ENCODE measurements at places on chromosomes 3 and 15.

- peak; percentile 40 for DNase-seq
- no peak overlapping the region for H3K27ac ChIP-seq
- peaks cover 7% of the 10 kb centered on the region for H3K4me1 ChIP-seq
- no peaks in the 10 kb centered on the region for H3K36me3 ChIP-seq
- H3K27me3 ChIP-seq, result peaks cover 67% of the 10 kb centered on the region
Measured at GRCh38 chr15:68578175-68578979, 416 bp upstream of the CORO2B start.

GRCh38 chr3:10532939-10533736, 27.8 kb upstream of the ATP2B2 start:
- no peaks in the 10 kb centered on the region for H3K36me3 ChIP-seq
- DNase-seq, result no peak
- peaks cover 14% of the 10 kb centered on the region for H3K27me3 ChIP-seq
- no peak overlapping the region for H3K27ac ChIP-seq
- no peaks in the 10 kb centered on the region for H3K4me1 ChIP-seq

DNA sequence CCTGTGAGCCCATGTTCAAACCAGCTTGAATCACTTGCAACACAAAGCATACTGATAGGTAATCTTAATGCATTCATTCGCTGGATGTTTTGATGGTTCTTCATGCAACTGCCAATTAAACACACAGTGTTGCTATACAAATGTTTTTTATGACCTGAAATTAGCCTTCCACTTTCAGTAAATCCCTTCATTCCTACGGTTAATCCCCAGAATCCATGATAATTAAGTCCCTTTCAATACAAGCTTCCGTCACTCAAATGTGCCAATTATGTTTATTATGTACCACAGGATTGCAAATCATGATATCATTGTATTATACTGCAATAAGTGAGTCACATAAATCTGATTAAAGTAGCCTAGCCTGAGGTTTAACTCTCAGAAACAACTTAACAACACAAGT, 14.5 kb upstream of the LYZL4 start:
- no peak overlapping the region for H3K27ac ChIP-seq
- no peaks in the 10 kb centered on the region for H3K27me3 ChIP-seq
- no peak for DNase-seq
- no peak overlapping the region for H3K4me3 ChIP-seq

DNA sequence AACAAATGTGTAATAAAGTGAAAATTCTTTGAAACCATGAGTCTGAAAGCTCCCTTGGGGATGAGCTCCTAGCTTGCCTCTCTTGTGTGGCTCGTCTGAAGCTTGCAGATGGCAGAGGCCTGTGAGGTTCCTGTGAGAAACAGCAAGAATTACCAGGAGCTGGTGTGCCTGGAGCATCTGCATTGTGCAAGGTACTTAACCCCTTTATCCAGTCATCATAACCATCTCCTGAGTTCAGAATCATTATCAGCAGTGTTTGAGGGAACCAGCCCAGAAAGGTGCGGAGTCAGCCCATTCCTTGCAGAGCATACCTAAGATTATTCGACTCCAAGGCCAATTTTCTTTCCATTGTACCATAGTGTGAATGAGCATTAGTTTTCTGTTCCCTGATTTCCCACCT, 51.7 kb upstream of the TRA2B start:
- no peaks in the 10 kb centered on the region for H3K36me3 ChIP-seq
- H3K27me3 ChIP-seq, result peaks cover under 1% of the 10 kb centered on the region
- H3K27ac ChIP-seq, result no peak overlapping the region
- no peaks in the 10 kb centered on the region for H3K4me1 ChIP-seq
- H3K4me3 ChIP-seq, result no peak overlapping the region

DNA sequence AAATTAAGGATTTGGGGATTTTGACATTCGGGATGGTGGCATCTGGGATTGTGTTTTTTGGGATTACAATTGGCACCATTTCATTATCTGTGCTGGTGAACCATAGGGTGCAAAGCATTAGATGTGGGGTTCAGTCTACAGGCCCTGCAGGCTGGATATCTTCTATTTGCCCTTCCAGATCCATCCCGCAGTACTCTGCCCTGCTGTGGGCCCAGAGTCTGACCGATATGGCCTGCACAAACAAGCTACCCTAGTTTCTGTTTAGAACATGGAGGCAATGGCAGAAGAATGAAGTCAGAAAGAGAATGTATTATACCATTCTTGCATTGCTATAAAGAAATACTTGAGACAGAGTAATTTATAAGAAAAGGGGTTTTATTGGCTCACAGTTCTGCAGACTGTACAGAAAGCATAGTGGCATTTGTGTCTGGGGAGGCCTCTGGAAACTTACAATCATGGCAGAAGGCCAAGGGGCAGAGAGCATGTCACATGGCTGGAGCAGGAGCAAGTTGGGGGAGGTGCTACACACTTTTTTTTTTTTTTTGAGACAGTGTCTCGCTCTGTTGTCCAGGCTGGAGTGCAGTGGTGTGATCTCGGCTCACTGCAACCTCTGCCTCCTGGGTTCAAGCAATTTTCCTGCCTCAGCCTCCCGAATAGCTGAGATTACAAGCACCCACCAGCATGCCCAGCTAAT, 93.7 kb downstream of the NCEH1 start:
- H3K4me1 ChIP-seq, result peaks cover 13% of the 10 kb centered on the region
- H3K27me3 ChIP-seq, result no peaks in the 10 kb centered on the region
- H3K4me3 ChIP-seq, result no peak overlapping the region
- H3K36me3 ChIP-seq, result no peaks in the 10 kb centered on the region
- no peak for DNase-seq

GRCh38 chr15:72289597-72290325, 17.4 kb upstream of the PARP6 start:
- H3K27ac ChIP-seq, result no peak overlapping the region
- no peaks in the 10 kb centered on the region for H3K27me3 ChIP-seq
- no peaks in the 10 kb centered on the region for H3K36me3 ChIP-seq
- DNase-seq, result no peak

DNA sequence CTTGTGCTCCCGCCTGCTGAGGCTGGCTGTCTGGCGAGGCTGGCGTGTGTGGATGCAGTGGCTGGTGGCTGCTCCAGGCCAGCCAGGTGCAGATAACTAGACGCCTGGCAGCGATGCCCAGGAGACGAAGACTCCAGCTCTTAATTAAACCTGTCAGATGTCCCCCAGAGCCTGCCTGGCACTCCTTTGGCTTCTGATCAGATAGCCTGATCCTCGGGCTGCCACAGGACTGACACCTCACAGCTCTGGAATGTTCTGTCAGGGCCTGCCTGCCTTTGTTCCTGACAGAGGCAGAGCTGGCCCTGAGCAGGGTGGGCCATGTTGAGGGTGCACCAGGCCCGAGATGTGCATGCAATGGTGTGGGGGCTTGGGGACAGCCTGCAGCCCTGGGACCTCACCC, 36.5 kb downstream of the PLXNA1 start:
- no peak for DNase-seq
- H3K36me3 ChIP-seq, result no peaks in the 10 kb centered on the region
- no peak overlapping the region for H3K27ac ChIP-seq
- H3K4me3 ChIP-seq, result no peak overlapping the region

DNA sequence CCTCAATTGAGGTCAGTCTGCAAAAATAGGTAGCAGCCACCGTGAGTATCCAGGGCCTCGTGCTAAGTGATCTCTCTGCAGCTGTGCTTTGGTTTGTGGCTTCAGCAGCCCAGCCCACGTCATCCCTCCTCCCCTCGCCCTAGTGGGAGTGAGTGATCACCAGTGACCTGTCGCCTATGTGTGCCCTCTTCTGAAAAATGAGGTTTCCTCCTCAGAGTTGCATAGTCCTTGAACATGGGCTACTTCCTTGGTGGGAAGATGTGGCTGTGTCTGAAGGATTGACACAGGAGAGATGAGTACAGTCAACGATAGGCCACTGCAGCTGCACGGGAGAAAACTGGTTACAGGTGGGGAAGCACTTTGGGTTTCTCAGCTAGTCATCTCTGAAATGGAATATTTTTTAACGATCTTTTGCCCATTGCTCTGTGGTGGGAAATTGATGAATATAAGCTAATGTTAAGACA, 144.8 kb upstream of the BHLHE40 start:
- DNase-seq, result peak; percentile 83
- H3K4me1 ChIP-seq, result peaks cover 84% of the 10 kb centered on the region
- peaks cover 71% of the 10 kb centered on the region for H3K36me3 ChIP-seq
- peak overlapping the region; percentile 100 for H3K27ac ChIP-seq
- H3K27me3 ChIP-seq, result no peaks in the 10 kb centered on the region
- peak overlapping the region; percentile 81 for H3K4me3 ChIP-seq

DNA sequence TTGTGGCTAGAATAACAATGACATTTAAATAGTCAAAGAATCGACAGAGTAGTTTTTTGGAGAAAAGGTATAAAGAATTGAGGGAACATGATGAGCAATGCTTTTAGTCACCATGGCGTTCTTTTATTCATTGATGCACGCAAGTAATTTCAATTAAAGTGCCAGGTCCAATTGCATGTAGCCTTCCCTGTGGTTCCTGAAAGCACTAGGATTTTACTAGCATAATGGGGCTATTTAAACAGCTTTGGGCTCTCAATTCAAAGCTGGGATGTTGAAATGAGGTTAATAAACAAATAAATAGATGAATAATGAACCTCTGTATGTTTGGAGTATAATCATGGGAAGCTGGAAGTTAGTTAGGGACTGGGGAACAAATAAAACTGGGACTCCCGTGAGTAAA, 121.2 kb upstream of the GAP43 start:
- no peak overlapping the region for H3K27ac ChIP-seq
- no peak for DNase-seq
- H3K27me3 ChIP-seq, result peaks cover 16% of the 10 kb centered on the region
- H3K4me1 ChIP-seq, result no peaks in the 10 kb centered on the region
- no peaks in the 10 kb centered on the region for H3K36me3 ChIP-seq

DNA sequence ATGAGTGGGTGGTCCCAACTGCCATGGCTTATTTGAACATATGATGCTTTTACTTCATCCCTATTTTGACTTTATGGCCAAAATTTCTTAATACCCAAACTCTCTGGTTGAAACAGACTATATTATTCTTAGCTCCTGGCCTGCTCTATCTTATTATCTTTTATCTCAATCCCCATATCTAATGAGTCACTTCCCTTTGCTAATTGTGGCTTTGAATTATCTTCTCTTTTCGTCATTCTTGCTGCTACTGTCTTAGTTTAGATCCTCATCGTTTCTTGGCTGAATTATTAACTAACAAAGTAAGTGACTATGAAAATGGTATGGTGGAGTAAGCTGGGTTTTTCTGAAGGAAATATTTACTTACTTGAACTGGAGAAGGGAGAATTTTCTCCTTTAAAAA, 28.2 kb upstream of the DNAJC19 start:
- H3K27ac ChIP-seq, result no peak overlapping the region
- DNase-seq, result no peak
- no peaks in the 10 kb centered on the region for H3K36me3 ChIP-seq
- H3K4me1 ChIP-seq, result peaks cover 2% of the 10 kb centered on the region

DNA sequence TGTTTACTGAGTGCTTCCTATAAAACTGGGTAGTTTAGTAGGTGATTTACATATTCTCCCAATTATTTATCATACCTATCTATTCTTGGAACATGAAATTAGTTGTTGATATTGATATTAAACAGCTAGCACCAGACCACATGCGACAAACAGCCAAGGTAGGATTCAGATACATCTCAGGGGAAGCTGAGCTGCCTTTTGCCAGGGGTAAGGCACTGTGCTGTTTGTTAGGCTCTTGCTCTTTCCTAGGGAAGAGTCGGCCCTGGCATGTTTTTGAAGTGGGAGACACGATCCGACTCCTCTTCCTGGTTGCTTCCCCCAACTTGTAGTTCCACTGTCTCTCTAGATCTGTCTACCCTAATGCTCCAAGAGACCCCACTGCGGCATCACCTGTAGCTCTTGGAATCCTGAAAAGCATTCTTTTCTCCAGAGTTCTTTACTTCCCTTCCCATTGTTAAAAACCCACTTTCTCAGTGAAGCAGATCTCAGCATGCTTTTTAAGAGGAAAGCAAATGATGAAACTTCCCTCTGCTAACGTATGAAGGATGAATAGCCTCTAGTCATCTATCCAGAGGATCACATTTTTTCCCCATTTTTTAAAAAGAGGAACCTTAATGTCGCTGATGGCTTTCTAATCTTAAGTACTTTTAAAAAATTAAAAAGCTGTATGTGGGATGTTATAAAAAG, 138.4 kb downstream of the GHSR start:
- no peak overlapping the region for H3K27ac ChIP-seq
- H3K4me1 ChIP-seq, result peaks cover 2% of the 10 kb centered on the region
- H3K36me3 ChIP-seq, result peaks cover 9% of the 10 kb centered on the region
- no peak overlapping the region for H3K4me3 ChIP-seq

DNA sequence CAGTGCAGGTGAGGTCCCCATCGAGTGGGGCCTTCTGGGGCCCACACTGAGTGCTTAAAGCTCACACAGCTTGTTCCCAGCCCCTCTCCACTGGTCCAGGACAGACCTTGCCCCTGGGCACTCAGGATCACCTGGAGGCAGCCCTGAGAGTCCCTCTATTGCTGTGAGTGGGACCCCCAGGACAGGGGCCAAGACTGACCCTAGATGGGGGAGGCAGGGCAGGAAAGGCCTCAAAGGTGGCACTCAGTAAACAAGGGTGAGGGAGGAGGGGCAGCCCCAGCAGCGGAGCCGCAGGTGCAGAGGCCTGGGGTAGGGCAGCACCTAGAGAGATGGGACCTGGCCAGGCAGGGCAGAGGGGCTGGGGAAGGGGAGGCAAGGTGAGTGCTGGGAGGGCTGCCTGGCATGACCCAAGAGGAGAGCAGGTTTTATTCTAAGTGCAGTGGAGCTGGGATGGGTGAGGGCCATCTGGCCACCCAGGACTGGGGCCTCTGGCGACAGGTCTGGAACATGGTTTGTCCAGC, 27.9 kb downstream of the CFAP100 start:
- H3K4me3 ChIP-seq, result no peak overlapping the region
- H3K36me3 ChIP-seq, result peaks cover 17% of the 10 kb centered on the region
- DNase-seq, result no peak
- no peak overlapping the region for H3K27ac ChIP-seq

- DNase-seq, result no peak
- H3K27me3 ChIP-seq, result no peaks in the 10 kb centered on the region
- no peaks in the 10 kb centered on the region for H3K36me3 ChIP-seq
- peaks cover 6% of the 10 kb centered on the region for H3K4me1 ChIP-seq
- H3K27ac ChIP-seq, result no peak overlapping the region
Measured at GRCh38 chr3:39166134-39166710, 12.8 kb upstream of the CSRNP1 start.

GRCh38 chr15:96334017-96334704, 3.7 kb downstream of the NR2F2 start:
- H3K4me3 ChIP-seq, result no peak overlapping the region
- DNase-seq, result no peak
- peaks cover 6% of the 10 kb centered on the region for H3K4me1 ChIP-seq
- H3K27ac ChIP-seq, result no peak overlapping the region

- no peak overlapping the region for H3K27ac ChIP-seq
- H3K4me3 ChIP-seq, result no peak overlapping the region
- H3K36me3 ChIP-seq, result no peaks in the 10 kb centered on the region
Measured at GRCh38 chr3:8652324-8652987, 7.9 kb upstream of the SSUH2 start.
